ENCODE measurements at places on chromosomes 3 and 15.

GRCh38 chr3:78906245-78906644, 861.6 kb downstream of the ROBO1 start:
- no peak for DNase-seq

DNA sequence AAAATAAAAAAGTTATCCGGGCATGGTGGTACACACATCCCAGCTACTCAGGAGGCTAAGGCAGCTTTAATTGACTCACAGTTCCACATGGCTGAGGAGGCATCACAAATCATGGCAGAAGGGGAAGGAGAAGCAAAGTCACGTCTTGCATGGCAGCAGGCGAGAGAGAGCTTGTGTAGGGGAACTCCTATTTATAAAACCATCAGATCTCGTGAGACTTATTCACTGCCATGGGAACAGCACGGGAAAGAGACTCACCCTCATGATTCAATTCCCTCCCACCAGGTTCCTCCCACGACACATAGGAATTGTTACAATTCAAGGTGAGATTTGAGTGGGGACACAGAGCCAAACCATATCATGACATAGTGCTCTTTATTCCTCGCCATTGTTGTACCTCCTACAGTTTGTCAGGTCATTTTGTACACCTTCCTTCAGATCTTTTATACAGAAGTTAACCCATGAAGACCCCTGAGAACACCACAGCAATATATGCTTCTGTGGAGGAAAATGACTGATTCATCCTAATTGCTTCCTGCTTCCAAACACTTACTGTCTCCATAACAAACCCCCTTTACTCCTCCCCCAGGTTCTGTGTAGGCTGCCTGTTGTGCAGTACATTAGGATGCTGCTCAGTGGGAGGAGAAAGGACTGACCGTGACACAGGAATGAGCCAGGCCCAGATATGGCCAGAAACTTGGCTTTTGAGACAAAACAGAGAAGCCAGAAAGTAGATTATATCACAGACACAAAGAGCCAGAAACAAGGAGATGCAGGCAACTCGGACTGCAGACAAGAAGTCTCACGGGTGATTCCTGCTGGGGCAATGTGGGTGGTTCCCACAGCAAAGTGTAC, 67.9 kb upstream of the HEG1 start:
- DNase-seq, result no peak

DNA sequence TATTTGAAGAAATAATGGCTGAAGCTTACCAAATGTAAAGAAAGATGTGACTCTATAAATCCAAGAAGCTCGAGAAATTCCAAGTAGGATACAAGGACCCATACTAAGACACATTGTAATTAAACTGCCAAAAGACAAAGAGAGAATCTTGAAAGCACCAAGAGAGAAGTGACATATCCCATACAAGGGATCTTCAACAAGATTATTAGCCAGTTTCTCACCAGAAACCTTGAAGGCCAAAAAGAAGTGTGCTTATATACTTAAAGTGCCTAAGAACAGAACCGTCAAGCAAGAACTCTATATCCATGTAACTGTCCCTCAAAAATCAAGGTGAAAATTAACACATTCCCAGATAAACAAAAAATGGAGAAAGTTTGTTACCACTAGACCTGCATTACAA, 220.5 kb downstream of the ADAMTS17 start:
- DNase-seq, result no peak

DNA sequence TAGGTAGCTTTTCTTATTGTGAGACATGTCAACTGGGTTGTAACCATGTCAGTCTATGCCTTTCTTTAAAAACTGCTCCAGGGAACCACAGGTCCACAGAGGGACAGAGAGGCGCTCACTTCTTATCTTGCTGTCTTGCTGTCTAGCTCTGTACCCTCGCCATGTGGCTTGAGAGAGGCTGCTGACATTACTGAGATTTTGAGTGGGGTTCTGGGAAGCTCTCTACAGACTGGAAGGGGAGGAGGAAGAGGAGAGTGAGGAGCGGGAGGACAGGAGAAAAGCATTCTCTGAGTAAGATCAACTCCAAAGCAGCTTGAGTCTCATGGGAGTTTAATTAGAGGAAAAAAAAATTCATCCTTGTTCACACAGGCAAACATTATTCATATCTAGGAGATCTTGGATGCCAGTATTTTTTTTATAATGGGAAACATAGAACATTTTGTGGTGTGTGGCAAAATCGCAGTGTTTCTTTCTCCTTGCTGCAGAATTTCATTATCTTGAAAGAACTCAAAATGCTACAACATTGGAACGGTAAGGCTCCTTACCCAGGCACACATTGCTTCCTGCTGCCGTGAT, 1037.0 kb upstream of the NR2F2 start:
- no peak for DNase-seq

GRCh38 chr3:66106788-66107187, 68.1 kb upstream of the MAGI1 start:
- DNase-seq, result no peak

DNA sequence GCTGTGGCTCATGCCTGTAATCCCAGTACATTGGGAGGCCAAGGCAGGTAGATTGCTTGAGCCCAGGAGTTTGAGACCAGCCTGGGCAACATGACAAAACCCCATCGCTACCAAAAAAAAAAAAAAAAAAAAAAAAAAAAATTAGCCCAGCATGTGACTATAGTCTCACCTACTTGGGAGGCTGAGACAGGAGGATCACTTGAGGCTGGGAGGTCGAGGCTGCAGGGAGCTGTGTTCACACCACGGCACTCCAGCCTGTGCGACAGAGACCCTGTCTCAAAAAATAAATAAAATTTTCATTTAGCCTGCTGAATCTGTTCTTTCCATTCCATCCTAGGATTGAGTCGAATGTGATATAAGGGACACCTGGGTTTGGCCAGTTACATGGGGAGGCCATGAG, 14.6 kb upstream of the PRICKLE2 start:
- DNase-seq, result no peak
